ENCODE measurements at places on chromosomes 4 and X.
A peak's percentile ranks its signal among the peaks of the same experiment; 100 is the strongest.

DNA sequence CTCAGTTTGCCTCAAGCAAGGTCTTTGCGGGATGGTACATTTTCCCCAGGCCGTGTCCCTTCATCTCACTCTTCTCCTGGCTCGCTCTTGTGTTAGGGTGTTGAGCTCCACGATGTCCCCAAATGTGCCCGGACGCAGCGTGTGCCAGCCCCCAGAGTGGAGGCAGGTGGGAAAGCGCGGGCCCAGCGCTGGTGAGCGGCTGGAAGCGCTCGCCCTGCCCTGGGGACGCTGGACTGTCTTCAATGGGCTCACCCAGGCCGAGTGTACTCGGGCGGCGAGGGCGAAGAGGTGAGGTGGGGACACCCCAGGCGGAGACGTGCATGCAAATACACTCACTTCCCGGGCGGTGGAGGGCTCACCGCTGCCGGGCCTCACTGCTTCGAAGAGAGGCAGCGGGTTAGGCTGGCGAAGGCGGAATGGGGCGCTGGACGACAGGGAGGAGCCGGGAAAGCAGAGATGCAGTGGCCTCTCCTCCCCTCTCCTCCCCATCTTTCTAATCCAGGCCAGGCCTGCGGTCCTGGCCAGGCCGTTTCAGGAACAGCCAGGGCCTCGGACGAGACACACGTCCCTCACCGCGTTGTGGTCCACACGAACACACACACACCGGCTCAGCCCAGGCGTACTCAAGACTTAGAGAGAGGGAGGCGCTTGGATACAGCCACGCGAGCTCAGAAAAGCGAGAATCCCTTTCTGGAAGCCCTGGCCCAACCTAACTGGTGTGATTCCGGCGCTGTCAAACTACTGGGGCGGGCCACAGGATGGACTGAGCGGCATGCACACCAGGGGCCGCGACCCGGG, 2.2 kb downstream of the NKX6-1 start:
- DNase-seq: no peak

- DNase-seq: no peak
Observed at GRCh38 chr4:155241225-155241624, 32.8 kb downstream of the NPY2R start.

GRCh38 chrX:137428766-137429591, 136.9 kb upstream of the ZIC3 start:
- DNase-seq: no peak

DNA sequence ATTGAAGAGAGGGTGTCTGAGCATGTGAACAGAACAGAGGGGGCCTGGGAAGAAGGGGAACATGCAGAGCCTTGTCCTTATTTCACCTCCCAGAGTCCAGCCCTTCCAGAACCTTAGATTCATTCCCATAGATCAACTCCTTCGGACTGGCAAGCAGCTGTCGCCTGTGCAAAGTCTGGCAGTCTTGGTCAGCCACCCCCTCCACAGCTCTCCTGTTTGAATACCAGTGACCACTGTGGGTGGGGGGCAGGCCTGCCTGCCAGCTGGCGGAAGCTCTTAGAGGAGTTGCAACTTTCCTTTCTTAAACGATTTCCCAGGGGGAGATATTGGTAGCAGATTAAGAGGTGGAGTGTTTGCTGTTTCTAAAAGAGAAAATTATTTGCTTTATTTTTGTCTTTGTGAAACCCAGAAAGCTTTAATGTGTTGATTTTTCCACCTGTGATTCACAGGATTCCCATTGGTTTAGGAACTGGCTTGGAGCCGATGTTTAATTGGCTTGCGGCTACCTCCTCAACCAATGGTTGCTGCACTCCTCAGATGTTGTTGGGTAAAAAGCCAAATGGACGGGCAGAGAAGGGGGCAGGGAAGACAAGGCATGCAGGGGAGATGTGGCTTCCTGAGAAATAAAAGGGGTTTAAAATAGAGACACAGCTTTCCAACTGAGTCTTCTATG, 62.2 kb upstream of the PRPS1 start:
- peak; percentile 31 for DNase-seq

GRCh38 chr4:159191989-159192388, 89.1 kb downstream of the RAPGEF2 start:
- no peak for DNase-seq

GRCh38 chr4:2829933-2830451, 13.7 kb upstream of the ADD1 start:
- DNase-seq: no peak

DNA sequence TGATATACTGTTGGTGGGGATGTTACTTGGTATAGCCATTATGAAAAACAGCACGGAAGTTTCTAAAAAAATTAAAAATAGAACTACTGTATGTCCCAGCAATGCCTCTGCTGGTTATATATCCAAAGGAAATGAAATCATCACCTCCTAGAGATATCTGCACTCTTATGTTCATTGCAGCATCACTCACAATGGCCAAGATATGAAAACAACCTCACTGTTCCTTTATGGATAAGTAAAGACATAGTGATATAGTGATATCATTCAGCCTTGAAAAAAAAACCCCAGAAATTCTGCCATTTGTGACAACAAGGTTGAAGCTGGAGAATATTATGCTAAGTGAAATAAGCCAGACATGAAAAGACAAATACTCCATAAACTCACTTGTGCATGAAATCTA, 543.8 kb upstream of the SLIT2 start:
- DNase-seq: no peak

GRCh38 chr4:1370321-1371124, 23.5 kb downstream of the UVSSA start:
- no peak for DNase-seq

DNA sequence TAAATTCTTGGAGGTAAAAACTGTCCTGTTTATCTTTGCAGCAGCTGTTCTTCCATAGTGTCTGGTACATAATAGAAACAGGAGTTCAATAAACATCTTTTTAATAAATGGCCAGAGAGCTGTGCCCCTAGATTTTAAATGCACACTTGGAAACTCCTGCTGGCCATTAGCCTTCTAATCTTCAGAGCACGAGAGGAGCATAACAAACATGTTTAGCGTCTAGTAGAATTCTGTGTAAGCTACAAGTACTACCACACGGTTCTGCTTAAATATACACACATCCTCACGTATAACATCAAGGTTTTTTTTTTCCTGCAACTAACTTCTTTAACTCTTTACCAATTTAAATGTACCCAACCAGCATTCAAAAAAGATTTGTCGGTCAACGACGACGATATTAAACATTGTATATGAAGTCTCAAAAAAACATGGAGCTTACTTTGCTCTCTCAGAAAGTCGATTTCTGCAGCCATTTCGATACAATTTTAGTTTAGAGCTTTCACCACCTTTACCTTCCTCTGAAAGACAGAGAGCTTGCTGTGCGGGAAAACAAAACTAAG, 628 bp downstream of the SCLT1 start:
- DNase-seq: peak; percentile 39

DNA sequence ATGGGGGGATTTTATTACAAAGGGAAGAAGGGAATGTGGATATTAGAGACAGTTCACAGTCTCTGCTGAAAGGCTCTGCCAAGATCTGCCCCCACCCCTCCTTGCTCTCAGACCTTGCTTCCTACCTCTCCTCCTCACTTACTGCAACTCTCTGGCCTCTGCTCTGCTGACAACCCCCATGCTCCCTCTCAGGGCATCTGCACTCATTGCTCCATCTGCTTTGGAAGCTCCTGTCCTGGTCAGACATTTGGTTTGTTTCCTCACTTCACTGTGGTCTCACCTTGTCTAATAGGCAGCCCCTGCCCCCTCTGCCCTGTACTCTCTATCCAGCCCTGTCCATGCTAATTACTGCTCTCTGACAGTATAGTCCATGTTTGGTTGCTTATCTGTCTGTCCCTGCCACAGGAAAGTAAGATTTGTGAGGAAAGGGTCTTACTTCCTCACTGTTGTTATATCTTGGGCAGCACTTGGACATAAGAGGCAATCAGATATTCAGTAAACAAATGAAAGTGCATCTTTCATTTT, 189.3 kb downstream of the PTTG2 start:
- DNase-seq: no peak

GRCh38 chrX:153463031-153463430, 7.3 kb downstream of the HAUS7 start:
- DNase-seq: peak; percentile 13

- DNase-seq: no peak
Observed at GRCh38 chr4:184616633-184617551, 32.4 kb downstream of the CASP3 start.

GRCh38 chr4:155539746-155540145, 126.9 kb upstream of the GUCY1A1 start:
- no peak for DNase-seq

DNA sequence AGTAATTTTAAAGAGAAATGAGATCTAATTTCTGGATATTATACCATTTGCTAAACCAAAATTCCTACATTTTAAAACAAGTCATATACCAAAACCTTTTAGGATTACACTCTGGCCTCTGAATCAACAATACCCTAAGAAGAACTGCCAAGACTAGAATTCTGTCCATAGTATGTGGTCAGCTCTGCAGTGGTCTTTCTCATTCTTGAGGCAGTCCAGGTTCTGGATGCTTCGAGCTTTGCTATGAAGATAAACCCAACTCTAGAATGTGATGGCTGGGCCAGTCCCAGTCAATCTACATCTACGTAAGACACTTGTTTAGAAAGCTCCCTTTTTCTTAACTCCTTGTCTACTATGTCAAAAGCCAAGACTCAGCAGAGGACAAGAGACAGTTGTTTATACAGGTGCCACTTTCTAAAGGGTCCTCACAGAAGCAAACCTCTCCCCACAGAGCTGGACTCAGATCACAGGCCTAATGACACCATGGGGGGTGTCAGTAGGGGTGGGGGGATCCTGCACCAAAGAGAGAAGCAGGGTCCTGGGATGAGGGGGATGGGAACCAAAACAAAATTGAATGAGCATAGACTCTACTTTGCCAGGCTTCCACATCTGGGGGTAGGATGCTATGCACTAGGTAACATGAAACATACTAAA, 63.2 kb downstream of the SH3RF1 start:
- DNase-seq: no peak

DNA sequence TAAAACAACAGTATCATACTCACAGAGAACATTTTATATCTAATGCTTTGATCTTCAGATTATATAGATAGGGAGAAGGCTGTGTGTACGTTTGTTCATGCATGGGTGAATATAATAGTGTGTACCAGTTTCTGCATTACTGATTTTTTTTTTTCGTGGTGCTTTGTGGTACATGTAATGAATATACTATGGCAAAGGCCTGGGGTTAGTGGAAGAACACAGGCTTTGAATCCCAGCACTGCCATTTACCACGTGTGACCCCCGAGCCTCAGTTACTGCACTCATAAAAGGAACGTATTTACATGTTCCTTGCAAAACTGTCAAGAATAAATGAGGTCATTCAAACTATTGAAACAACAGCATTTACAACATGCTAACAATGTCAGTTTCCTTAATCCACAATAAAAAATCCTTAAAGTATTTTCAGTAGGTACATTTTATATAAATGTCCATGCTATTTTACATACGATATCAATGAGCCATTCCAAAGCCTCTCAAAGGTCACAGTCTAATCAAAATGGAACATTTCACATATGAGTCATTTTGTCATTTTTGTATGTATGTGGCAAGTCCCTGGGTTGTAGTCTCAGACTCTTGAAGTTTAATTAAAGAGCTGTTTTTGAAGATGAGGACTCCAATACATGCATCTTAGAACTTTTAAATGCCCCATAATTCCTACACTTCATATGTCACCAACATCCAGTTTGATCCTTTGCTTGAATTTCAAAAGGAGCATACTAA, 242.8 kb downstream of the PPP3CA start:
- DNase-seq: no peak

GRCh38 chrX:16018291-16018690, 105.1 kb upstream of the GRPR start:
- DNase-seq: no peak

DNA sequence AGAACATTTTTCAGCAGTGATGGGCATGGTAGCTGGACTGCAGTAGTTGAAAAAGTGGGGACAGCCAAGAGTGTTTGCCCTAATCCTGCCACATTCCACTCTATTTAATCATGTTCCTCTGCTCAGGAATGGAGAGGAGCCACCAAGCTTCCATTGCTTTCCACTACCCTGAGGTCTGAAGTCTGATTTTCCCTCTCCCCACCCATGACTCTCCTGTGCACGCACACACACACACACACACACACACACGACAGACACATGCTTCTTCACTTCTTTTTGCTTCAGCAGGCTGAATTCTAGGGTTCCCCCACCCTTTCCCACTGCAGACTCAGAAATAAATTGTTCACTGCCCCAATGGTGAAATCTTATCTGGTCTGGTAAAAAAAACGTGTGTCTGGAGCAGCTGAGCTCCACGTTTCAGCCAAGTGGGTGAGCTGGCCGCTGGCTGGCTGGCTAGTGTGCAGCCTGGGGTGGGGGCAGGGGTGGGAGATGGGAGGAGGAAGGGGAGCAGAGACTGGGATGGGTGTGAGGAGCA, 142.7 kb upstream of the NALF2 start:
- no peak for DNase-seq

DNA sequence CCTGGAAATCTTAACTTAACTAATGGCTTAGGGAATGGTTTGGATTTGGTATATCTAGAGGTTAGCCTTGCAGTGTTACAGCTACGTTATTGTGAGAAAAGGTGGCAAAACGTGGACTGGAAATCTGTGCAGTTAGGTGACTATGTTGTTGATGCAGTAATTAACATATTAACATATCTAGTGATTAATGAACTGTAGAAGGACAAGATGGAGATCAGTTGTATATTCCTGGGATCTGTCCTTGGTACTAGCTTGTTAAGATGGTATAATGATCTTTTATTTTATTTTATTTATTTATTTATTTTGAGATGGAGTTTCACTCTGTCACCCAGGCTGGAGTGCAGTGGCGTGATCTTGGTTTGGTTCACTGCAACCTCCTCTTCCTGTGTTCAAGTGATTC, 36.9 kb downstream of the GPAT3 start:
- no peak for DNase-seq

GRCh38 chr4:2731907-2732317, 24.2 kb downstream of the TNIP2 start:
- no peak for DNase-seq
